ENCODE measurements at places on chromosomes 7 and 10.

GRCh38 chr10:78811174-78811573 is 257.6 kb upstream of the ZMIZ1 start:
- no peak for DNase-seq

DNA sequence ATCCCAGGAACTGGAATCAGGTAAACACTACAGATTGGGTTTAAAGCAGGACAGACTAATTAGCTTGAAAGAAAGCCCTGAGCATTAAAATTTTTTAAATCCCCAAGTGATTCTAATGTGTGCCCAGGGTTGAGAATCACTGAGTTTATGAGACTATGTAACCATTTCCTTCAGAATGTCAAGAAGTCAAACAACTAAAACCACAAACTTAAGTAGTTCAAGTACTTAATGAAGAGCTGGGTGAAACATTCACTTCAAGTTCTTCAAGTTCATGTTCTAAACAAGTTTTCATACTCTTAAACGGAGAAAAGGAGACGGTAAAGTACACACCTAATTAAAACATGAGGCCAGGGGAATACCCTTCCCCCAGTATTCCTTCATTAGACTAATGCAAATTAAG is 28.2 kb upstream of the TLL2 start:
- DNase-seq: no peak

DNA sequence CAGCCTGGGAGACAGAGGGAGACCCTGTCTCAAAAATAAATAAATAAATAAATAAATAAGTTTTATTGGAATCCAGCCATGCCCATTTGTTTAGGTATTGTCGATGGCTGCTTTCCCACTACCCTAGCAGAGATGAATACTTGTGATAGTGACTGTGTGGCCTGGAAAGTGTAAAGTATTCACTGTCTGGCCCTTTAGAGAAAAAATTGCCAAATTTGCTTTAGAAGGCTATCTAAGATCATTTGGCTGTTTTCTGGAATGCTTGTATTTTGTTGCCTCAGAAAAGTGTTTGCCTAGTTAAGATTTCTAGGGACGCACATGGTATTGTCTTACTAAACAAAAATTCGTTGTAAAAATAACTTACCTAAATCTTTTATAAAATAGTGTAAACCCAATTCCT is 35.4 kb downstream of the CHN2 start:
- DNase-seq: no peak

- no peak for DNase-seq
Measured at GRCh38 chr10:103706047-103706446, 149.3 kb downstream of the SH3PXD2A start.

GRCh38 chr10:17120694-17121093 is 8.9 kb downstream of the CUBN start:
- DNase-seq: no peak

GRCh38 chr10:84551437-84552120 is 223.2 kb downstream of the CCSER2 start:
- DNase-seq: no peak

DNA sequence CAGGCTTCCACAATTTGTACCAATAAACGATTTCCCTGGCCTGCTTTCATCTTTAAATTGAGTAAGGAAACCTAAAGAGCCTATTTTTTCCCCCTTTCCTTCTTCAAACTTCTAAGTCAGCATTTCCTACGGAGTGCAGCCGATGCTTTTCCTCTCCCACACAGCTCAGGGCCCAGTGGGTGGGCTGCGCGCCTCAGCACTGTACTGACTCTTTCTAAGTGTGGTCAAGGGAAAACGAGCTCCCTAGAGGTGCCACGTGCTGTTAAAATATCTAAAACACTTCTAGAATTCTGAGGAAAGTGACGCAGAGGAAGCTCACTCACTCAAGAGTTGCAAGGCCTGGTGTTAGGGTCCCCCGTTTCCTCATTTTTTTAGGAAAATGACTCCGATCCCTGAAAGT is 29.0 kb downstream of the STEAP1B start:
- DNase-seq: no peak

DNA sequence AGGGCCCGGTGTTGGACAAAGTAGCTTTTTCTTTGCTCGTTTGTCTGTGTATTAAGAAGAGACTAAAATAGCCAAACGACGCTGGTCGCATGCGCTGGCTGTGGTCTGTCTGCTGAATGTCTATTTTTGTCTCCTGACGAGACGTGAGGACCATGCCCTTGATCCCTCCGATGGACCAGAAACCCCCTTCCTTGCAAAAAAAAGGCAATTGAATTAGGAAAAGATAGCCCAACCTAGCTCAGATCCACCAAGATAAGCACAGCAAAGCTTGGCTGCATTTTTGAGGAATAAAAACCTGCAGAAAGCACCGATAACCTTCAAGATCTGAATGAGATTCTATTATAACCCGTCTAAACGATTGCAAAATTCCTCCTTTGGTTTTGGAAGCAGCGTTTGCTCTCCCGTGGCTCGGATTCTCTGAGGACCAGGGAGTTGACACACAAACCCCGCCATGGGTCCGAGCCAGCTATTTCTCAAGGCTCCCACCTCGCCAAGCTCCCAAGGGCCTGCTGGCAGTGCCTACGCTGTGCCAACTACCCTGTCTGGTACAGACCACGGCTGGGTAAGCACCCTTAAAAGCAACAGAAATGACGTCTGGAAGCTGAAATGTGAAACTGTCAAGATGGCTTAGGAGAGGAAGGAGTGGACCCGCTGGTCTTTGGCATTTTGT is 17.7 kb upstream of the TTYH3 start:
- DNase-seq: peak; percentile 37

- DNase-seq: no peak
Measured at GRCh38 chr10:103958996-103959395, 7.9 kb upstream of the SLK start.
